ENCODE measurements at places on chromosomes 11 and 22.

DNA sequence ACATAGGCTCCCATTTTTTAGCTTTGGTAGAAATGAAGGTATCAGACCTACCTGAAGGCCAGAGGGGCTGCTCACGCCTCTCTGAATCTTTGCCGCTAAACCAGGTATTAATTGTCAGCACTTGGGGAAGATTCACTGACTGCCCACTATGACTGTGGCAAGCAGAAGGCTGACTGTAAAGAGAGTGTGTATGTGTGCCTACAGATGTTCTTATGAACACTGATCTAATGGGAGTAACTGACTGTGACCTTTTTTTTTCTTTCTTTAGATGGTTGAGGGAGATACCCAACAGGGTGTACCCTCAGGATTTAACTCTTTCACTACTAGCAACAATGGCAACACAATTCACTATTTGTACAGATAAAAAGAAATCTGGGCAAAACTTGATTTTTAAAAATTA is at the start of gene RAG2:
Gene RAG2 (minus strand): TSS at position 186 of the 400 bp plus-strand sequence. CDS start 4,068 bp downstream, outside the sequence.
- no peak for DNase-seq

GRCh38 chr11:118851970-118852369 is 31.7 kb upstream of the CXCR5 start:
- no peak for DNase-seq

- DNase-seq, result no peak
Observed at GRCh38 chr11:66862559-66863037, 5.7 kb downstream of the LRFN4 start.

- DNase-seq, result no peak
Observed at GRCh38 chr11:125494974-125495725, 915 bp downstream of the FEZ1 start.

GRCh38 chr11:119126675-119127268 is 5.4 kb downstream of the HINFP start:
- no peak for DNase-seq

GRCh38 chr11:80636999-80637398 is 1196.2 kb upstream of the TENM4 start:
- no peak for DNase-seq

- DNase-seq, result no peak
Observed at GRCh38 chr22:48199667-48200066, 1437.2 kb downstream of the TBC1D22A start.

GRCh38 chr11:33936725-33937604 is 45.1 kb upstream of the LMO2 start:
- no peak for DNase-seq

GRCh38 chr22:42080287-42080686 is 787 bp downstream of the SMDT1 start:
- no peak for DNase-seq

DNA sequence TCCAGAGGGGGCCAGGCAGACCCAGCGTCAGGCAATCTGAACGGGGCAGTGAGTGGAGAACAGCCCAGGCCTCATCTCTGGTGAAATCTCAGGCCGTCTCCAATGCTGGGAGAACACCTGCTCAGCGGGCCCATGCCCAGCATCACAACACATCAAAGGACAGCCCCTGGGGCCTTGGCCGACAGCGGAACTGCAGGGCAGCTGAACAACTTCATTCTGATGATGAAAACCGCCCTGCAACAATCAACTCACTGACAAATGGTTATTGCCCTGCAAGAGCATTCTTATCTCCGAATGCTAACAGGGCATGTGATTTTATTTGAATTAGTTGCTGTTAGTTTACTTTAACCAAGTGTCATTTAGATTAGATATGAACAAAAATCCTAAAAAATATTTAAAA is 14.6 kb downstream of the CELSR1 start:
- DNase-seq, result no peak

DNA sequence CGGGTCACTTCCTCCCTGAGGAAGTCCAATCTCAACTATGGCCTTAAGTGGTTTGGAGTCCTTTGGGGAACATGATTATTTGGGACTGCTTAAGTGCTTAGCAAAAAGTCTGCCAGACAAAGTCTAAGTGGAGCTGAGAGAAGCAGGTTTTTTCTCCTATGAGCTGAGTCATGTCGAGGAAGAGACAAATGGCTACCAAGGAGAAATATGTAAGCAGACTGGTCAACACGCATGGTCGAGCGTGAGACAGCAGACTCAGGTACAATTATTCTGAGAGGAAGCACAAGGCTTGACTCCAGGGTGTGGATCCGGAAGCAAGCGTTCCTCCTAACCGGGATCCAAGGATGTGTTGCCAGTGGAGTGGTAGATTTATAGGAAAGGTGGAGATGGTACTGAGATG is 30.6 kb downstream of the UBASH3B start:
- no peak for DNase-seq

DNA sequence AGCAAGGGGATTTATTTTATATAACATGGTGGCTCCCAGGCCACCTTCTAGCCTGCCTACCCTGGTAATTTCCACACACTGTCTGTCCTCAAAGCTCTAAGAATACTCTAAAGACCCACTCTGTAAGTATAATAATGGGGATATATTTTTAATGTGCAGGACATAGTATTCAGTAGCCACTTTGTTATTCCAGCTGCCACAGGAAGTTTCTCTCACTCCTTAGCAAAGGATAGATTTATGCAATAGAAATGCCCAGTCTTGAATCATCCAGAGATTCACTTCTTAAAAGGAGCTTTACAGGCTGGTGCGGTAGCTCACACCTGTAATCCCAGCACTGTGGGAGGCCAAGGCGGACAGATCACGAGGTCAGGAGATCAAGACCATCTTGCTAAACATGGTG is 68.4 kb upstream of the LDLRAD3 start:
- no peak for DNase-seq

Data from stimulated activated CD8-positive, alpha-beta memory T cell treated with anti-CD3 and anti-CD28 coated beads, Interleukin-7, amount 100 ng/mL, for 1 hour (primary cell).